ENCODE measurements at places on chromosomes 5 and 9.

- no peak for ATAC-seq
These were observed 46.0 kb downstream of the SMC5 start for GRCh38 chr9:70304810-70305209.

DNA sequence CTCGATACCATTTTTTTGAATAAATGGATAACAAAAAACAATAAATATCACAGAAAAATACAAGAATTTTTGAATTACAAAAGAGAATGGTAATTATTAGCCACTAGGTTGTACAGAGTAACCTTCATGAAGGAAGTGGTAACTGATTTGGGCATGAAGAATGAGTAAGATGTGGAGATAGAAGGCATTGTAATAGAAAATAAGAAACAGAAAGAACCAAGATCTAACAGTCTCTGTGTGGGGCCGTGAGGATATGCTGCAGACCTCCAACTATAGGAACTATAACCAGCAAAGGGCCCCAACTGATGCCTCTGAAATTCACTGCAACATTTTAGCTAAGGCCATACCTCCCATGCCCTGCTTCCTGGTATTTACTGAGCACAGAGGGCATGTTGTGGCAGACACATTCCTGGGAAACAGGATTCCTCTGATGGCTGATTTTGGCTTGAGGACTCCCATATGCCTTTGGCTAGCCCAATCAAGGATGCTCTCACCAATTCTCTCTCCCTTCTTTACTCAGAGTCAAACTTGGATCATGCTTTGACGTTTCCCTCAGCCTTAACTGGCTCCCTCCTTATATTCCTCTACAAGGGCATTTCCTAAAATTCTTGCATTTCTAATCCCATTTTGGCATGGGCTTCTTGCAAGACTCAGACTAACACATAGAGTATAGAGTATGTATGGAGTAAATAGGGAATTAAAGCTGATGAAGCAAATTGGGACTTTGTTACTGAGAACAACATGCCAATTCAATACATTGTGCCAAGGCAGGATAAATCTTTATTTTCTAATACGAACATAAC is 208.9 kb downstream of the PDE4D start:
- ATAC-seq = no peak

DNA sequence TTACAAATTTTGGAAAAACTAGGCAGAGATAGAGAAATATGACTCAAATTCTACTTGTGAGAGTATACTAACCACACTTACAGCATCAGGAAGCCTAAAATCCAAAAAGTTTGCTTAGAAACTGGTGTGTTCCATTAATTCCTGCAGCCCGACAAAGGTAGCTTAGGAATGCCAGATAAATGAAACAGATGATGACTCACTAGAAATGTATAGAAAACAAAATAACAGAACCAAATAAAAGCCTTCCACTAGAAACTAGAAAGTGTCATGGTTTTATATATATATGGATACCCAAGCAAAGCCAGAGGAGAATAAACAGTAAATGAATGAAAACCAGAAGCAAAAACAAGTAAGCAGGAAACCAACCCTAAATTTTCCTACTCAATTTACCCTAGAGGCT is 272.2 kb upstream of the PRDM9 start:
- ATAC-seq = no peak

GRCh38 chr5:65999061-65999723 is 72.8 kb downstream of the ERBIN start:
- no peak for ATAC-seq

DNA sequence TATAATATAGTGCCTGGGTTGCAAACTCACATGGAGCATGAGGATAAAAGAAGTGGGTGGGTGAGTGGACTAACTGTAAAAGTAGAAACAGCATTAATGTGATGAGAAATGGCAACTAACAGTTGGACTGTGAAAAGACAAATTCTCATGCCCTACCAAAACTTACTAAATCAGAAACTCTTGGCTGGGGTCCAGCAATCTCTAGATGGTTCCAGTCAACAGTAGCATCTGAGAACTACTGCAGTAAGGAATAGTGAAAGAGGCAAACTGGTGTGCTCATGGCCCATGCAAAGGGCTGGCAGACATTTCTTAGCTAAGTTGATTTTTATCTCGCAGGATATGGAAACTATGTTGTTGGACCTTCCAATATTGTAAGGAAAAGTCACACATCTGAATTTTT is 150.3 kb downstream of the PIK3R1 start:
- no peak for ATAC-seq

GRCh38 chr9:70156729-70157128 is 102.0 kb upstream of the SMC5 start:
- ATAC-seq = no peak

GRCh38 chr5:138449501-138450239 is 10.8 kb downstream of the REEP2 start:
- peak; percentile 93 for ATAC-seq

DNA sequence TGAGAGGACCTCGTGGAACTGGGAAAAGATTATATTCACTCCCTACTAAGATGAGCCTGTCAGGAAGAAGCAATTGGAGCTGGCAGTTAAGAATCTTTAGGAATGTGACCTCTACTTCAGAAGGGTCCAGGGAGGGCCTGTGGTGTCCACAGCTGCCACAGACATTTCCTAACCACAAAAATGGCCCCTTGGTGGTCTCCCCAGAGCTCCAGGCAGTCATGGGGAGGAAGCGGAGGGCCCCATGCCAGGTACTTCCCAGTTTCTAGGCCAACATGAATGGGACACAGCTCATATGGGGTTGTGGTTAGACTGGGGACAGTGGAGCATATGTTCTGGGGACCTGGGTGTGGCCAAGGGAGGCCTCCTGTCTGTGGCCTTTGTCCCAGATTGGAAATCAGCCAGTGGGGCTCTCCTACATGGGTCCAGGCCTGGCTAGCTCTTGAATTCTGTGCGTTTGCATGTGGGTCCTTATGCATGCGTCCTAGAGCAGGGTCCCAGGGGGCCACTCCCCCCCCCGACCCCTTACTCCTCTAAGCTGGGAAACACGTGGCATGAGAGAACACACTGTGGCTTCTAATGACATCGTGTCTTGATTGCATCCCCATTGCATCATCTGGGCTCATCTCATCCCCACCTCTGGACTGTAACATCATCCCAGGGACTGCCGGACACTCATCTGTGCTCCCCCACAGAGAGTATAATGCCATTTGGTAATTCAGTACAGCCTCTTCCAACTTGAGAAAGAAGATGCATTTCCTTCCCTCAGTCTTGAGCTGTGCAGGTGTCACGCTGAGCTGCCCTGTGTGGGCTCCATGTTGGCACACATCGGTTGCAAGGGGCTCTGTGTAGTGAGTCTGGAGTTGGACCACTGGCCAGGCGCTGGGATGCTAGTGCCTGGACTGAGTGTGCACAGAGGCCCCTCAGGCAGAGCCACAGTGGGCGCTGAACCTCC is 31.3 kb downstream of the IRF1 start:
- ATAC-seq = peak; percentile 49

DNA sequence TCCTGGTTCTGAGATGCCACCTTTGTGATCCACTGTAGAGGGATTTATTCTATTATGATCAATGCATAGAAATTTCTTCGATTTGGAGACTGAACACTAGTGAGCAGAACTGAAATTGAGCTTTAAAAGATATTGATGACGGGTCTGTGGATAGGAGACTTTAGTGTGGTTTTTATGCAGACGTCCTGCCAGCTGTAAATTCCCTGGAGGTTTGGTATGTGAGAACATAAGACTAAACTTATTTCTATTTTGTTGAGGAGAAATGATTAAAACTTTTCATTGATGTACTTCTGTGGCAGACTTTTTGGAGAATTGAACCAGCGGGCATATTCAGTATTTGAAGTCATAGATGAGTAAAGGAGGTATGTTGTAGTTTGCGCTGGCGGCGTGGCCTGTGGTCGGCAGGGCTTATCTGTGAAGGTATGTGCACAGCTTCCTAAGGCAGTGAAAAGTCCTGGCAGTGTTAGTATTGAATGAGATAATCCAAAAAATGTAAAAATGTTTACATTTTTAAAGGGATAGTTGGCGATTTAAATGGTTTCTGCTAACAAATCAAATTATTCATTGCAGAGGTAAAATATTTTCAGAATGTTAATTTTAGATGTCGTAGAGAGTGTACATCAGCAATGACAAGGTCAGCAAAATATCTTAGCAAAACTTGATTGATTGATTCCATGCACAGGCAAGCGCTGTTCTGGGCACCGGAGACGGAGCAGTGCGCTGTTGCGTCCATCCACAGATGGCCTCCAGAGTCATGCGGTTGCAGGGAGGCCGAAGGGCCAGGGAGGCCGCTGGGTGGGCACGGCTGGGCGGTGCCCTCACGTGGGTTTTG is 20.4 kb downstream of the TENT4A start:
- no peak for ATAC-seq

- no peak for ATAC-seq
These were observed 162.9 kb upstream of the DAB2 start for GRCh38 chr5:39587675-39588074.

DNA sequence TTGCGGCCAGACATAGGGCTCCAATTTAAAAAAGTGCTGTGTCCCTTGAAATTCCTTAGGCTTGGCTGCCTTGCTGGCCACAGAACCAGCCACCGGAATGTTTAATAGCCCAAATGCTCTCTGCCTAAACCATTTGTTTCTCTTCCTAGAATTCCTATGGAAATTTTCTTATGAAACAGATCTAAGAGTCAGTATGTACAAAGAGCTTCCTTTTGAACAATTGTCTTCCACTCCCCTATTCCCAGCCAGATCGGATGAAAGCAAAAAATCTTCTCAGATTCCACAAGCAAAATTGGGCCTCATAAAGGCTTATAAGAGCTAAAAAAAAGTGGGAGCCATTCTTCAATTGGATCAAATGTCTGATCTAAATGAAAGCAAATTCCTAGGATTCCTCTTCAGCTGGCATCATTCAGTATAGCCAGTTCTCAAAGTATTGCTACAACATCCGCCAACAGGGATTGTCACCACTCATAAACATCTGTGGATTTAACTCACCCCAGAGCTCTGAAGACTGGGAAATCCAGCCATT is 104.3 kb downstream of the CEMIP2 start:
- ATAC-seq = no peak

DNA sequence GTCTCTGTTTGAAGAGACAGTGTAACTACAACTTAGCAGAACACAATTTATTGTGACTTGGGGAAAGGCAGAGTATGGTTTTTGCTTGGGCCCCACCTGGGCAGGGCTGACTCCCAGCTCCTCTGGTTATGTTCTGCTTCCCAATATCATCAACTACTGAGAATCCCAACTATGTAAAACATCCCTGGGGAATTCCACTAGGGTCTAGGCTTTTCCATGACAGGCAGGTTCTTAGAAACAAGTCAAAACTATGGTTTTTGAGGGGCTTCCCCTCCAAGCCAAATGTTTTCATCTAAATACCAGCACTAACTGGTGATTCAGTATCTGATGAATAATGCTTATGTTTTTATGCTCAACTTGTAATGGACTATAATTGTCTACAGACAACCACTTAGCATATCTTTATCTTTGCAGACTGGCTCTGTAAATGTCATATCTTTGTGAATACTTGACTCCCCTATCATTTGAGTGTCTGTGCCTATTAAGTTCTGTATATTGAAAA is 409.5 kb downstream of the PDE4D start:
- ATAC-seq = no peak

- ATAC-seq = no peak
These were observed 778.1 kb upstream of the WWC1 start for GRCh38 chr5:167513381-167513780.

DNA sequence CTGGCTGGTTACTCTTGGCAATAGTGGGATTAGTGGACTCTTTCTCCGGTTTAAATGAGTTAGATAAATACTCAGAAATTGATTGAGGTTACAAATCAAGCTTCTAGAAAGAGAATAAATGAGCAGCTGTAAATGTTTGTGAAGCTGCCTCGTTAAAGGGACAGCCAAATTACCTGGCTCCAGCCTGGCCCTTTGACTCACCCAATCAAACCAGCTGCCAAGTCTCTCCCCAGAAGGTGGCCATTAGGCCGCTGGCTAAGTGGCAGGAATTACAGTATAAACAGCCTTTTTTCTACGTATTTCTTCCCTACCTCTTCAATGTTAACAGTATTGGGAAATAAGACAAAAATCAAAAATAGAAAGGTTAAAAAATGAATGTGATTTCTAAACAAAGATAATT is 46.0 kb upstream of the SRFBP1 start:
- no peak for ATAC-seq

DNA sequence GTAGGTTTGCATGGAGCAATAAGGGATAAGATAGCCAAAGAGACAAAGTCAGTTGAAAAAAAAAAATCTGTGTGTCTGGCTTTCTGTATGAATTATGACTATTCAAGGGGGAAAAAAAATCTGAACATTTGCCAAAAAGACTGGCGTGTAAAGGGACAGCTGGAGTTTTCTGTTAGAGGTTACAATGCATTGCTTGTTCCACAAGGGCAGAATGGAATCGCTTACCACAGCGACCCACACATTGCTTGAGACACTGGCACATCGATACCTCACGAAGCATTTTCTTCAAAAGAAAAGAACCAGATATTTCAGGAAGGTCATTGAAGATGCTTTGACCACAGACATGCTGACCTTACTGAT is 327.8 kb downstream of the TMEM167A start:
- ATAC-seq = peak; percentile 18

DNA sequence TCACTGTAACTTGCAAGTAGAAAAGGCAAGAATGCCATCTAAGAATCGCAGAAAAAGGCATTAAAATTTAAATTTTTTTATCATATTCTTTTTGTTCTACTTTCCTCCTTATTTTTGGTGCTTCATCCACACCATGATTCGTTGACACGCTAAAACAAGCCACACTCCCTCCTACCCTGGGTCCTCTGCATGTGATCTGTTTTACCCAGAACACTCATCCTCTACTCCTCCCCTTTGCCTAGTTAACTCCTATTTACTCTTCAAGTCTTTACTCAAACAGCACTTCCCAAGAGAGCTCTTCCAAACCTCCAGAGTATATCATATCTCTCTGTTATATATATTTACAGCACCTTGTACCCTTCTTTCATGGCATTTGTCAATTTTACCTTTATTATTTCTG is 61.4 kb upstream of the SRP19 start:
- ATAC-seq = no peak

- ATAC-seq = no peak
These were observed 23.4 kb downstream of the UBE2R2 start for GRCh38 chr9:33840381-33840780.

DNA sequence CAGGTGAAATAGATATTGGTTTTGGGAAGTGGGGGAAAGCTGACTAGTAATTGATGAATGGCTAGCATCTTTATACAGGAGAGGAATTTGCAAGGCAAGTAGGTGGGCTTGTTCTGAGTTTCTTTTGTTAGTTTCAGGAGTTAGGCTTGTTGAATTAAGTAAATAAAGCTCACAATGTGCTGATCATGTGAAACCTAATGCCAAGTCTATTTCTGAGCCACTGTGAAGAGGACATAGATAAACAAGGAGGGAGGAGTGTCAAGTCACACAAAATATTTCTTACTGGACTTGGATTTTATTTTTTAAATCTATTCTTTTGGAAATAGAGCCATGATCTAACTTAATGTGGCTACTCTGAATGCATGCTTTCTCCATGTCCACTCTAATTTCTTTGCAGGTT is 19.9 kb downstream of the GDA start:
- no peak for ATAC-seq

DNA sequence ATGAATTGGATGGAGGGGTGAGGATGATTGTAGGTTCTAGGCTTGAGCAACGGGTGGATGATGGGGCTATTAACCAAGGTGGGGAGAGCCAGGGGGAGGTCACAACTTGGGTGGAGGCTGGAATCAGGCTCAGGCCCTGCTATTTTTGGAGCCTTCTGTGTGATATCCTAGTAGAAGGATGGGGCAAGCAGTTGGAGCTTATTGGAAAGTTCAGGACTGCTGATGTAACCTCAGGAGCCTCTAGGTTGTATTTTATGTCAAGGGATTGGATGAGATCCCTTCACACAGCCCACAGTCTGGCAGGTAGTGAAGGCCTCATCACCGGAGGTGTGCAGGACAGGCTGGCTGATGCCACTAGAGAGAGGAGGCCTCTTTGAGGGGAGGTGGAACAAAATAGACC is 11.2 kb upstream of the RPS14 start:
- ATAC-seq = no peak

GRCh38 chr9:128102196-128102595 is 25.3 kb downstream of the PTGES2 start:
- no peak for ATAC-seq

Measured in motor neuron (in vitro differentiated cells).